CD4-positive, alpha-beta T cell (primary cell): ENCODE measurements at places on chromosomes 11 and 22. TPM values are rescaled to one million over a fixed set of nuclear protein-coding genes. Genes with fewer than 3 reads are reported as not detected.

DNA sequence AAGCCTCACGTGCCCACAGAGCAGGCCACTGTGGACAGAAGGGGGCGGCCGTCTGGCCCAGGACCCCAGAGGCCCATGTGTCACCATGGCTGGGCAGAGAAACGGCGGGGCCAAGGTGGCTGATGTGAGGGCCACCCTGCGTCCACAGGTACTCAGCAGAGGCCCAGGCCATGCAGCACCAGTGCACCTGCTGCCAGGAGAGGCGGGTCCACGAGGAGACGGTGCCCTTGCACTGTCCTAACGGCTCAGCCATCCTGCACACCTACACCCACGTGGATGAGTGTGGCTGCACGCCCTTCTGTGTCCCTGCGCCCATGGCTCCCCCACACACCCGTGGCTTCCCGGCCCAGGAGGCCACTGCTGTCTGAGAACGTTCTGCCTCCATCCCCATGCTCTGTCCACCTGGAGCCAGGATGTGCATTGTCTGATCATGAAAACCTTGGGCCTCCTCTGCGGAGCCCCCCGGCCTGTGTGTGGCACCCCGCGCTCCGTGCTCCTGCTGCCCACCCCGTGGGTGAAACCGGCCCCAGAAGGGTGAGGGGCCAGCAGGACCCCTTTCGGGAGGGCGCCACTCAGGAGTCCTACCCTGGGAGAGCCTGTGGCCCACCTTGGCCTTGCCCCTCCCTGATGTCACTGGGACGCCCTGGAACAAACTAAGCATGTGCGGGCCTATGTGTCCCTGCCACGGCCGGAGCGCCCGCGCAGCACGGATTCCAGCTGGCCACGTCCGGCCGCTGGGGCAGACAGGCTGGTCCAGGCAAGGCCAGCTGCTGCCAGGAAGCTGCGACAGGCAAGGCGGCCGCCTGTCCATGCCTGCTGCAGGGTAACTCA lies 38.6 kb downstream of the MUC5B start:
- no peak for DNase-seq

DNA sequence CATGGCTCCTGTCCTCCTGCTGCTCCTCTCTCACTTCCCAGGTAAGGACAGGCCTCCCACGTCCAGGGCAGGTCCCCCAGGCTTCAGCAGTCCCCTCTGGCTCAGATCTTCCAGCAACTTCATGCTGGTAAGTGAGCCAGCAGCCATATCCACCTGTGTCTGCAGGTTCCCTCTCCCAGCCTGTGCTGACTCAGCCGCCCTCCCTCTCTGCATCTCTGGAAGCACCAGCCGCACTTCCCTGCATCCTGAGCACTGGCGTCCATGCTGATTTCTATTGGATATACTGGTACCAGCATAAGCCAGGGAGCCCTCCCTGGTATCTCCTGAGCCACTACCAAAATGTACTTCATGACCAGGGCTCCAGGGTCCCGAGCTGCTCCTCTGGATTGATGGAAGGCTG lies 19.0 kb downstream of the RFPL3 start:
- no peak for DNase-seq

- DNase-seq: no peak
Measured at GRCh38 chr11:47105974-47106373, 70.7 kb downstream of the ARFGAP2 start.

DNA sequence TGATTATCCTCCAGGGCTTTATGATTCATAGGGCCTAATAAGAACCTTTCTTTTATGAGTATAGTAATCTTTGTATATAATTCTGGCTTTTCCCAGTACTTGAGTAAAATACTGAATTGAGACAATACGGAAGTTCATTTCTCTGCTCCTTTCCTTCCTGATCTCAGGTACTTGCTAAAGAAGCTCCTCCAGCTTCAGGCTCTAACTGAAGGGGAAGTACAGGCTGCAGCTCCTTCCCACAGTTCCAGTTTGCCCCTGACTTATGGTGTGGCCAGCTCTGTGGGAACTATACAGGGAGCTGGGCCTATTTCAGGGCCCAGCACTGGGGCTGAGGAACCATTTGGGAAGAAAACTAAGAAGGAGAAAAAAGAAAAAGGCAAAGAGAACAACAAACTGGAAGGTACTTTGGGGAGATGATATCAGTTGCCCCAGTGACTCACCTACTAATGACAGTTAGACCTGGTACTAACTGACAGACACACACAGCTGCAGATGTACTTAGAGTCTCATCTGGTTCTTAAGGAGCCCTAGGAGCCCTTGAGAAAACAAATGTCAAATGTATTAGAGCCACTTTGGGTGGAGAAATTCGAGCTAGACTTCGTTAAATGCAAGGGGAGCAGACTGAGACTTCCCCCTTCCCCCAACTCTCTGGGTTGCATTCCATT lies 3.0 kb downstream of the TBRG1 start:
- DNase-seq: no peak

Gene PATE2
- total RNA-seq: not detected

DNA sequence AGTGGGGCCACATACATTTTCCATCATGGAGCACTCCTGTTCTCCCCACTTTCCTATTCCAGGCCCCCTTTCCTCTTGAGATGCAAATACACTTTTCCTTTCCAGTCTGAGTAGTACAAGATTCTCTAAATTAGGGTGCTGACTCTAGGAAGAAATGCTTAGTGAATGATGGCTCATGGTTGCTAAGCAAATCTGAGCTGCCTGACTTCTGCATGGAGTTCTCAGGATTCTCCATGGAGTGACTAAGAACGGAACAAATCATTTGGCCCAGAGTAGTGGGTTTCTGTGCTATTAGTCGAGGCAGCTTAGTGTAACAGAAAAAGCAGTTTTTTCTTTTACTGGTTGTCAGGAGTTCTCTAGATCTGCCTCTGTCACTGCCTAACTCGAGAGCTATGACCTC lies 65.4 kb upstream of the NTM start:
- no peak for DNase-seq

DNA sequence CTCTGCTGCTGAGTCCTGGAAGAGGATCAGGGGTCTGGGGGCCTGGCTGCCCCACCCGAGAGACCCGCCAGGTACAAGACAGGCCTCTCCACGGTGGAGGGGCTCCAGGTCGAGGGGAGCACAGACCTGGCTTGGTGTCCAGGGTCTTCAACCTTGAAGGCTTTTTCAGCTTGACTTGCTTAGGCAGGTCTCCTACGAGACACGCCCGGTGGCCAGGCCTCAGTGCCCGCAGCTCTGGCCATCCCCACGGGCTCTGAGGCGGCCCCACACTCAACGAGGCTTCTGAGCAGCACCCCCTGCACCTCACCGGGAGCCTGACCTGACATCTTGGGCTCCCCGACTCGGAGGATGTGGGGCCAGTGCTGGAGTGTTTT lies 6.6 kb upstream of the PLXNB2 start:
- no peak for DNase-seq

GRCh38 chr11:70473186-70473872 lies 75.0 kb downstream of the CTTN start:
- no peak for DNase-seq

DNA sequence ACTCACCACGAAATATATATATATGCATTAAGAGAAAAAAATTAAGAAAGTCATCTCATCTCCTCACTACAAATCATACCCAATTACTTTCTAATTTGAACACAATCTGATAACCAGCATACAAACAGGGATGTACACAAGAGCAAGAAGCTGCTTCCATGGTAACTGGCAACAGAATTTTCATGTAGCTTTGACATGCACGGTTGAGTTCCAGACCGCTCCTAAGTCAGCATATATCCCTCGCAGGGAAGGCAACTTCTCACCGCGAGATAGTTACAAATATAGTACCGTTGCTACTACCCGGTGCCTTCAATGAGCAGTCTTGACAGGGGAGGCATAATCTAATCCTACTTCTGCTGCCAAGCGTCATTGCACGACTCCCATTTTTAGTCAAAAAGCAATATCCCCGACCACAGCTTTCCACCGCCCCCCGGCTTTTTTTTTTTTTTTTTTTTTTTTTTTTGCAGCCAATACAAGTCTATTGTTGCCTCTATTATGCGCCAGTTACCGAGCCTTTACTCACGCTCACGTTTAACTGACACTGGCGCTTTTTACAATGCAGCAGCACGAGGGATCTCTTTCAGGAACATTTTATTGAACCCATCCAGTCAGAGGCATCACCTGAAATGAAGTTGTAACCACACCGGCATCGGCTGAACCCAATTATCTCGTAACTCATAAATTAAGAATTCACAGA lies 2.2 kb downstream of the CADM1 start:
- DNase-seq: no peak

GRCh38 chr11:32527261-32528175 lies 56.1 kb upstream of the EIF3M start:
- no peak for DNase-seq

DNA sequence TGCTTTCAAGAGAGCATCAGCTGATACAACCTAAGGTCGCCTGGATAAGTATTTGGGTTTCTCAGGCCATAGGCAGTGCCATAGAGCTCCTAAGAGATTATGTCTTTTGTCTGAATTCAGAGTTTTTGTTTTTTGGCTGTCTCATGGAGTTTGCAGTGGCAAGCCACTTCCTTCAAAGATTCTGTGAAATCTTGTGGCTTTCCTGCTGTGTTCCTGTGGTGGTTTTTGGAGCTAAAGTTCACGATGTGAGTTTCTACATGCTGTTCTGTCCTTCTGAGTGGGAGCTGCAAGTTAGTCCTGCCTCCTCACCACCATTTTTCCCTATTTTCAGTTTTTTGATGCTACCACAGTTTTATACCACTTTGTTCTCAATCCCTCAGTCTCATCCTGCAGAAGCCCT lies 111.4 kb downstream of the COMMD9 start:
- DNase-seq: no peak

DNA sequence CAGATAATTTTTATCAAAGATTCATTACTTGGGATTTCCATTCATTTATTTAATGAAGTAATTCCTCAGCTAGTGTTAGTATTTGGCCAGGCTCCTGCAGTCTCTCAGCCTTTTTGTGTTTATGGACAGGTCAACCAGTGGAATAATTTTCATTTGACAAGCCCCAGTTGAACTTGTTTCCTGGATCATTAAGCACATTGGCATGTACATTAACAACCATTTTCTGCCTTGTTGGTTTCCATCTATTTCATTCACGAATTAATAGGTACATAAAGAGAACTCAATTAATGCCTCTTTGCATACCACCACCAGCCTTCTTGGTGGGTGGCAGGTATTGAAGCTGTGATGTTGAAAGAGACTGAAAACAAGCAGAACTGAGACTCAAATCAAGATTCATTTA lies 745.2 kb downstream of the KCNA4 start:
- no peak for DNase-seq

Gene LDHAL6A
- total RNA-seq: not detected

- no peak for DNase-seq
Measured at GRCh38 chr11:117199916-117200812, 994 bp downstream of the TAGLN start.

DNA sequence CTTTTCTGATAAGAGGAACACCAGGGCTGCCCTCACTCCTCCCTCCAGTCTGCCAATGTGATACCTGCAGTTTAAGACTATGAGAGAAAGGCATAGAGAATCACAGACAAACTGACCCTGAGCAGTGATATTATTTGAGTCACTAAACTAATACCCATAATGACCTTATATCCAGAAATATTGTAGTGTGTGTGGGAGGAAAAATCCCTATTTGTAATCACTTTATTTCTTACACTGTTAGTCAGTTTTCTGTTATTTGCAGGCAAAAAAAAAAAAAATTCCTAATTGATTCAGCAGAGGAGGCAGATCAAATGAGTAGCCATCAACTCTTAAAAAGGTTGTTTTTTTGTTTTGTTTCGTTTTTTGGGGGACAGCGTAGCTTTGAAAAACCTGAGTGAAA lies 82.5 kb downstream of the MAML2 start:
- no peak for DNase-seq

Gene ADAMTS8
- total RNA-seq: not detected

DNA sequence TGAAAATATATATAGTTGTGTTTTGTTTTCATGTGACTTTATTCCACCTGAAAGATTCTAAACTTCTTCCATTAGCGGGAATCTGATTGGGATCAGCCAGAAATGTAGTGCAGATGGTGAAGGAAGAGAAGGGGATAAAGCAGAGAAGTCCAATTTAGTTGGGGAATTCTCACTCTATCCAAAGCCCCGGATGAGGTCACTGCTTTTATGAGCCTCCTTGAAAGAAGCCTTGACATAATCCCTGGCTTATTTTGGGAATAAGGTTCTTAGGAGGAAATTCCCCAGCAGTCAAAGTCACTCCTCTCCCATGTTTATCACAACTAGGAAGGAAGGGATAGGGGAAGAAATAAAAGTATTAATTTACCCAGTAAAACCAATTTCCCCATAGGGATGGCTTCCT lies 41.1 kb downstream of the OSBP start:
- no peak for DNase-seq

Gene MAPK8IP1
- 2.3 TPM for total RNA-seq

DNA sequence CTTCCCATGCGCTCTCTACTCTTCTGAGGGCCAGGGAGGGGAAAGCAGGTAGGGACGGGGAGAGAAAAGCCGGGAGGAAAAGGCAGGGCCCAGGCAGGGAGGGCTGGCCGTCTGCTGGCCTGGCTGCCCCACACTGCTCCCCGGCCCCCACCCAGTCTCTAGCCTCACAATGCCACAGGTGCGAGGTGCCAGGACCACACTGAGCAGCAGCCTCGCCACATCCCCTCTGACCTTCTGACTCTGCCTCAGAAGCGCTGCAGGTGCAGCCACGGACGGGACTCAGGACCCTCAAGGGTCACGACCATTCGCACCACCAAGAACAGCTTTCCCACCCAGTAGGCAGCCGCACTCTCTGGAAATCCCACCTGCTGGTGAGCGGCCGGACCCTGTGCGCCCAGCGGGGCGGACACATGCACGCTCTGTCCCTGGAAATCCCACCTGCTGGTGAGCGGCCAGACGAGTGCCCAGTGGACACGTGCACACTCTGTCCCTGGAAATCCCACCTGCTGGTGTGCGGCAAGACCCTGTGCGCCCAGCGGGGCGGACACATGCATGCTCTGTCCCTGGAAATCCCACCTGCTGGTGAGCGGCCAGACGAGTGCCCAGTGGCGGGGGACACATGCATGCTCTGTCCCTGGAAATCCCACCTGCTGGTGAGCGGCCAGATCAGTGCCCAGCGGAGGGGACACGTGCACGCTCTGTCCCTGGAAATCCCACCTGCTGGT lies 20.1 kb downstream of the TOLLIP start:
- no peak for DNase-seq

Gene GLB1L3
- 1.5 TPM for total RNA-seq
